Thyroid gland (tissue), 4 donors: ENCODE measurements at places on chromosomes 4 and X. TPM values are rescaled to one million over a fixed set of nuclear protein-coding genes. Genes with fewer than 3 reads are reported as not detected.

- no peak for DNase-seq
- no peaks in the 10 kb centered on the region for H3K36me3 ChIP-seq
- H3K27me3 ChIP-seq: no peaks in the 10 kb centered on the region
- no peak overlapping the region for H3K4me3 ChIP-seq
Measured at GRCh38 chr4:91256043-91256442, 1047.7 kb upstream of the GRID2 start.

GRCh38 chr4:141645611-141646340 lies 9.4 kb downstream of the IL15 start:
- no peak overlapping the region for H3K4me3 ChIP-seq
- no peak for DNase-seq
- H3K36me3 ChIP-seq: no peaks in the 10 kb centered on the region
- H3K27me3 ChIP-seq: no peaks in the 10 kb centered on the region
- peaks cover 14% of the 10 kb centered on the region for H3K4me1 ChIP-seq
- no peak overlapping the region for H3K27ac ChIP-seq

DNA sequence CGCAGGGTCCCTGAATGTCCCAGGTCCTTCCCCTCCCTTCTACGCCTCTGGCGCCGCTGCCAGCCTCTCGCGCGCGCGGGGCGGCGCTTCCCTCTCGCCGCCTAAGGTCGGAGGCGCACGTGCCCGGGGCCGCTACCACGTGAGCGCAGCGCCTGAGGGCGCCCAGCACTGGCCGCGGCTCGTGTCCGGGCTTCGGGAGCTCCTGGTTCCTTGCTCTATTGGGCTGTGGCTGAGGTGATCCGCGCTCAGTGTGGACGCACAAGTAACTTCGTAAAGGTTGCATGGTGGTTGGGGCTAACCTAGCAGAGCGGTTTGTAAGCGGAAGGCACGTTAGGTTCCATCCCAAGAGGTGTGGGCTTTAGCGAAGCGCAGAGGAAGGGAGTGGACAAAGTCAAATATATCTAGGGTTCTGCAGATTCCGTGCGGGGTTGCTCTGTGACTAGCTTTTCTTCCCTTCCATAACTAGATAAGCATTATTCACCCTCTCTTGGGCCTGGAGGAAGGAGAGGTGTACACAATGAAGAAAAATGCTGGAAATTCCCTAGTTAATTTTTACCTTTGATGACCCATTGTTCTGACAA lies 1.8 kb downstream of the TLL1 start:
- no peaks in the 10 kb centered on the region for H3K36me3 ChIP-seq
- no peak overlapping the region for H3K27ac ChIP-seq
- H3K27me3 ChIP-seq: peaks cover 12% of the 10 kb centered on the region
- H3K4me1 ChIP-seq: peaks cover 18% of the 10 kb centered on the region

DNA sequence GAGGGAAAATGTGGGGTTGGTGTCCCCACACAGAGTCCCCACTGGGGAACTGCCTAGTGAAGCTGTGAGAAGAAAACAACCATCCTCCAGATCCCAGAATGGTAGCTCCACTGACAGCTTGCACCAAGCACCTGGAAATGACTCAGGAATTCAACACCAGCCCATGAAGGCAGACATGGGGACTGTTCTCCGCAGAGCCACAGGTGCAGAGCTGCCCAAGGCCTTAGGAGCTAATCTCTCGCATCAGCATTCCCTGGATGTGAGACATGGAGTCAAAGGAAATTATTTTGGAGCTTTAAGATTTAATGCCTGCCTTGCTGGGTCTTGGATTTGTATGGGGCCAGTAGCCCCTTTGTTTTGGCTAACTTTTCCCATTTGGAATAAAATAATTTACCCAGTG lies 367.9 kb downstream of the FAM133A start:
- DNase-seq: no peak
- no peaks in the 10 kb centered on the region for H3K4me1 ChIP-seq
- H3K36me3 ChIP-seq: no peaks in the 10 kb centered on the region
- no peak overlapping the region for H3K27ac ChIP-seq
- no peak overlapping the region for H3K4me3 ChIP-seq

DNA sequence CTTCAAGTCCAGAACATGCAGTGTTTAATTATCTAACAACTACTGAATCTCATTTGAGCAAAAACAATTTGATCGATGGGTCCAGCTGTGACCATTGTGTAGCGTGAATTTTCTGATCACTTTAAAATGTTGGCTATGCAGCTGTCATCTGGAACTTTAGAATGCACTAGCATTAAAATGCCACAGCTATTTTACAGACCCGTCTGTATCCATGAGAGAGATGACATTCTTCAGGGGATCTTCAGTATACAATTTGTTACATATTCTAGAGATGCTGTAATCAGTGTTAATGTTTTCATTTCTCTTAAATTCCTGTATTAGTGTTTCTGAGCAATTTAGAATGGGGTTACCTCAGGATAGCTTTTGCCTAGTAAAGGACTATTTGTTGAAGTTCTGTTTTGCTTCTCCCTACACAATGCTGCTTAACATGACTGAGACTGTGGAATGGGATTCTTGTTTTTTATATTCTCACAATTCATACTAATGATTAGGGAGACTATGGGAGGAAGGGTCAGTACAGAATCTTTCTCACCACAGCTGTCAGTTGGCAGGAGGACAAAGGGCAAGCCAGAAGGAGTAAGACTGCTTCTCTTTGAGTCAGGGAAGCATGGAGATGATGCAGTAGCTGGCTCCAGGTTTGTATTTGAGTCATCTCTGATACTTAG lies 13.2 kb upstream of the CTSO start:
- H3K36me3 ChIP-seq: no peaks in the 10 kb centered on the region
- DNase-seq: no peak
- no peaks in the 10 kb centered on the region for H3K27me3 ChIP-seq
- H3K4me3 ChIP-seq: no peak overlapping the region
- no peak overlapping the region for H3K27ac ChIP-seq

GRCh38 chr4:150598909-150599308 lies 17.0 kb downstream of the MAB21L2 start:
- no peak overlapping the region for H3K27ac ChIP-seq
- H3K4me1 ChIP-seq: no peaks in the 10 kb centered on the region
- no peak for DNase-seq
- H3K4me3 ChIP-seq: no peak overlapping the region

DNA sequence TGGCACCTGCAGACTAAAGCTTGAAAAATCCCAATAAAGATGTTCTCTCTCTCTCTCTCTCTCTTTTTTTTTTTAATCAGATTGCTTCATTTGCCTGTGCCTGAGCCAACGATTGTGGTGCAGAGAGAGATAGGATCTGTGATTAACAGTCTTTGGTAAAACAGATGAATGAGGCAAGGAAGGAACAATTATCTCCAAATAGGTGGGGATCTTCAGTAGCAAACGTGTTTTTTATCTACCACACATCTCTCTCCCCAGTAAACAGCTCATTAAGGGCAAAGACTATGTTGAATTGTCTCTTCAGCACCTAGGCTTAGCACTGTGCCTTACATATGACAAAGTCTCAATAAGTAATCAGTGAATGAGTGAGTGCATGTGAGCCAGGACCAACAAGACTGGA lies 96.3 kb downstream of the SMIM20 start:
- no peak overlapping the region for H3K27ac ChIP-seq
- H3K27me3 ChIP-seq: no peaks in the 10 kb centered on the region
- H3K36me3 ChIP-seq: no peaks in the 10 kb centered on the region
- no peak for DNase-seq
- H3K4me1 ChIP-seq: peaks cover 1% of the 10 kb centered on the region
- no peak overlapping the region for H3K4me3 ChIP-seq

DNA sequence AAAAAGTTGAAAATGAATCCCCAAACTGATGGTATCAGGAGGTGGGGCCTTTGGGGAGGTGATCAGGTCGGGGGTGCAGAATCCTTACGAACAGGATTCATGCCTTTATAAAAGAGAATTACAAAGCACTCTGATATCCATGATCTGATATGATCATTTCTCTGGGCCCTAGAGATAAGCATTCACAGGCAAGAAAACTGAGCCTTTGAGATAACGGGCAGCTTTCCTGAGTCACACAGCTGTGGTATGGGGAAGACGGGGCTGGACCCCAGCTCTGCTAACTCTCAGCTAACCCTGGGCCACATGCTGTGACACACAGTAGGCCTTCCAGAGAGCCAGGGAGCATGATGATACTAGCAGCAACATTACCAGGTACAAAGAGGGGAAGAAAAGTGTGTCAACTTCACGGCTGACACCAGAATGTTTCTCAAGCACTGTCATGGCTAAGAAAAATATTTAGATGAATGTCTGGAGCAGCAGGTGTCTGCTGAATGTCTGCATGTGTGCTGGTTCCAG lies 85.1 kb downstream of the SLC2A9 start:
- H3K36me3 ChIP-seq: no peaks in the 10 kb centered on the region
- no peak for DNase-seq
- no peaks in the 10 kb centered on the region for H3K27me3 ChIP-seq
- H3K27ac ChIP-seq: no peak overlapping the region
- H3K4me1 ChIP-seq: no peaks in the 10 kb centered on the region

GRCh38 chr4:88335092-88335665 lies 43.5 kb upstream of the HERC6 start:
- no peaks in the 10 kb centered on the region for H3K36me3 ChIP-seq
- no peak overlapping the region for H3K4me3 ChIP-seq
- H3K4me1 ChIP-seq: no peaks in the 10 kb centered on the region
- no peak for DNase-seq
- no peak overlapping the region for H3K27ac ChIP-seq
- H3K27me3 ChIP-seq: no peaks in the 10 kb centered on the region

DCAF12L1 gene
- 0.83 TPM for total RNA-seq

CCSER1 gene
- 52.3 TPM for total RNA-seq

CXCL8 gene
- 1.4 TPM for total RNA-seq

EDA2R gene
- total RNA-seq: 4.7 TPM

PCDH19 gene
- 0.40 TPM for total RNA-seq

SSX2 gene
- total RNA-seq: not detected

TNIP3 gene
- total RNA-seq: not detected

TMEM271 gene
- total RNA-seq: not detected

FGA gene
- not detected for total RNA-seq
